ENCODE measurements at places on chromosomes 3 and 15.

- DNase-seq, result no peak
Observed at GRCh38 chr15:77773903-77774302, 141.2 kb upstream of the LINGO1 start.

GRCh38 chr3:32614956-32615355 lies 44.3 kb upstream of the DYNC1LI1 start:
- no peak for DNase-seq

DNA sequence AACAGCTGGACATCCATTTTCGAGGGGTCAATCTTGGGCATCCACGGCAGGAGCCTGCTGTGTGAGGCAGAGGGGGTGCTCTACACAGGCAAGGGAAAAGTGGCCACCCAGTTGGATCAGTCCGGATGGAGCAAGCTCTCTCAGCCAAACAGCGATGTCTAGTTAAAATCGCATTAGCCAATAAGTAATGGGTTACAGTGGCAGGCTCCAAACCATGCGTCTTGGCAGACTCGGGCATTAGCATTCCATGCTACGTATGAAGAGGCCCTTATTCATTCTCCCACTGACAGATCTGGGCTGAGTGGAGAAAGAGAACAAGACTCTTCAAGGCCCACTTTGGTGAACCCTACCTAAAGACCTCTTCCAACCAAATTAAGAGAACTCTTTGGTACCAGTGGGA lies 49.3 kb downstream of the CCNB2 start:
- no peak for DNase-seq

DNA sequence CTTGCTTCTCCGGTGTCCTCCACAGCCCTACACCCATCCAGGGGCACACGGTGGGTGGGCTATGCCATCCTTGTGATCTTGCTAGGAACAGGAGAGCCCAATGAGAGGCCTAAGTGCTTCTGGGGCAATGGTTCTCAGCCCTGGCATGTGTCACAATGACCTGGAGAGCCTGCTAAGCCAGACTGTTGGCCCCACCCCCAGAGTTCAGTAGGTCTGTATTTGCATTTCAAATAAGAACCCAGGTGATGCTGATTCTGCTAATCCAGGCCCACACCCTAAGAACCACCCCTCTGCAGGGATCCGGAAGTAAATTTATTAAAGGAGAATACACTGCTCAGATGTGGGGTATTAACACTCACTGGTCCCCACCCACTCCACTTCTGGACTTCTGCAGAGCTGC lies 57.9 kb downstream of the RORA start:
- DNase-seq, result no peak
